ENCODE measurements at places on chromosomes 4 and X. TPM values are rescaled to one million over a fixed set of nuclear protein-coding genes. Genes with fewer than 3 reads are reported as not detected.

The GAGE2A gene
- not detected for polyA plus RNA-seq

The ANXA10 gene
- 0.27 TPM for polyA plus RNA-seq

The FABP2 gene
- polyA plus RNA-seq, result not detected

The ZAR1 gene
- not detected for polyA plus RNA-seq

The PCYT1B gene
- polyA plus RNA-seq, result not detected

The PAGE2 gene
- polyA plus RNA-seq, result not detected
